Testis (tissue), 5 donors: ENCODE measurements at places on chromosomes 7 and 10. TPM values are rescaled to one million over a fixed set of nuclear protein-coding genes. Genes with fewer than 3 reads are reported as not detected.

ZNF37A gene
- 13.7 TPM for total RNA-seq

MBL2 gene
- total RNA-seq: 0.16 TPM

SLC13A1 gene
- not detected for total RNA-seq

CPA1 gene
- 3.9 TPM for total RNA-seq

TMEM196 gene
- total RNA-seq: 0.12 TPM

FBXL13 gene
- total RNA-seq: 38.8 TPM

GET4 gene
- 128 TPM for total RNA-seq

AOAH gene
- 1.7 TPM for total RNA-seq

SLC26A5 gene
- 1.3 TPM for total RNA-seq

CRCP gene
- total RNA-seq: 39.4 TPM

TRIM50 gene
- total RNA-seq: 16.3 TPM

PITX3 gene
- 0.74 TPM for total RNA-seq
